ENCODE measurements at places on chromosomes 11 and 22. TPM values are rescaled to one million over a fixed set of nuclear protein-coding genes. Genes with fewer than 3 reads are reported as not detected.

IL17REL gene
- 0.32 TPM for total RNA-seq

TRPM5 gene
- 7.5 TPM for total RNA-seq

- H3K4me3 ChIP-seq: peak overlapping the region; percentile 21
- H3K27ac ChIP-seq: peak overlapping the region; percentile 97
- H3K36me3 ChIP-seq: no peaks in the 10 kb centered on the region
- no peaks in the 10 kb centered on the region for H3K27me3 ChIP-seq
Observed at GRCh38 chr11:67269401-67270255, 3.4 kb downstream of the GRK2 start.

TMEM151A gene
- total RNA-seq: 0.55 TPM

DNA sequence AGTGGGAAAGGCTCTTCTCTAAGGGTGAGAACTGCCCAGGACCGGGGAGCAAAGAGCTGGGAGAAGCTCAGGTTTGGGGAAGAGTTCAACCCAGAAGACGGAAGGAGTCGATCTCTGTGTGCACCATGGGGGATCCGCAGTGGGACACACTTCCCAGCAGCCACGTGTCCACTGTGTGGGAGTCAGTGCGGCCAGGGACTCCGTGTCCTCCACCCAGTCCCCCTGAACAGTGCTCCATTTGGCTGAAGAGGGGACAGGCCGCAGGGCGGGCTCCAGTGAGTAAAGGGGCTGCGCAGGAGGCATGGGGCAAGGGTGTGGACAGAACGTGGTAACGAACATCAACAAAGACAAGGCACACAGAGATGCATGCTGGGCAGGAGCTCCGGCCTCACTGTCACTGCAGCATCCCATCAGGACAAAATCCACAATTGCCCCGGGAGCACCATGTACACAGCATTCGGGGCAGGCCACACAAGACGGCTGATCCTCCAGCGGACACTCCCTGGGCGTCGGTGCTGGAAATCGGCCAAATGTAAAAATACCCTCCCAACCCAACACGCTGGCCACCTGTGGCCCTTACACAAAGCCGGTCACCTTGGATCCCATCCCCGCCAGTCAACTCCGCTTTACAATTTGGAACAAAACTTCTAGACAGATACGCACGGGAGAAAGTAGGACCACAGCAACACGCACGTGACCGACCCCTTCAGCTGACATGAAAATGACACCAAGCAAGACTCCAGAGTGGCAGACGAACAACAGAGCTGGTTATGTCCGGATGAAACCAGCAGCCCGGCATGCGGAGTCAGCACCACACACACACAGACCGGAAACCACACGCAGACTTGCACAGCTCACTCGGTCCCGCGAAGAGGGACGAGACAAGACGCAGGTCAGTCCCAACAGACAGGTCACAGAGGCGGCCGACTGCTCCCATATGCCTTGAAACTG lies 366.8 kb downstream of the SHANK2 start:
- H3K36me3 ChIP-seq: no peaks in the 10 kb centered on the region
- no peak for DNase-seq
- H3K4me3 ChIP-seq: no peak overlapping the region
- H3K27ac ChIP-seq: no peak overlapping the region
- H3K4me1 ChIP-seq: no peaks in the 10 kb centered on the region

DNA sequence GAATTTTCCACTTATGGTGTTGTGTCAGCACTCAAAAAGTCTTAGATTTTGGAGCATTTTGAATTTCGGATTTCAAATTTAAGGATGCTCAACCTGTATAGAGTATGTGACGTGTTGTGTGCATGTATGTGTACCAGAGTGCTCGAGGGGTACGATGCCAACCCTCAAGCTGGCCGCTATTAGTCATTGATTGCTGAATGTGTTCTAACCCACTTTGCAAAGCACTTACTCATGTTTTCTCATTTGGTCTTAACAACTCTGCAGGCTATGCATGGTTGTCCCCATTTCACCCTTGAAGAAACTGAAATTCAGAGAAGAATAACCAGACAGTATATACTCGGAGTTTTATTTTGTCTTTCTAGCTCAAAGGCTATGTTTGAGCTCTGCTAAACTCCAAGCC lies 196.4 kb upstream of the TENM4 start:
- H3K36me3 ChIP-seq: no peaks in the 10 kb centered on the region
- no peak overlapping the region for H3K4me3 ChIP-seq
- DNase-seq: no peak
- no peaks in the 10 kb centered on the region for H3K4me1 ChIP-seq

Measured in transverse colon (tissue), 4 donors.